ENCODE measurements at places on chromosomes 2 and 18.

- DNase-seq: no peak
Measured at GRCh38 chr2:184598316-184599053, at the start of gene ZNF804A. Gene ZNF804A, plus strand, starts transcription at chr2:184598529. Its CDS starts 431 bp downstream, at chr2:184598960.

GRCh38 chr2:120887741-120888231 lies 152.1 kb downstream of the GLI2 start:
- DNase-seq: no peak

DNA sequence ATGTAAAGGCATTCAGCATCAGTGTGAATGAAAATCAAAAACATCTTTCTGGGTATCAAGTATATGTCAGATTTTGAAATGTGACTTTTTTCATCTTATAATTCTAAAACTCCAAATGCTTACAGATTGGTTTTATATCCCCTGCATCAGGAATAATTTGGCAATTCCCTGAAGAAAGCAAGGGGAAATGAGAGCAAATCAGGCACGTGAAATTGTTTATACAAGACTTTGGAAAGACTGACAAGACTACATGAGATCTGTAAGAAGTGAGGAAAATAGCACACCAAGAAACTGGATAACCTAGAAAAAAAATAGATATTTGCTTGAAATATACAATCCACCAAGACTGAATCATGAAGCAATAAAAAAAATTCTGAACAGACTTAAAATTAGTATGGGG lies 13.8 kb downstream of the COL6A3 start:
- DNase-seq: no peak

- DNase-seq: no peak
Measured at GRCh38 chr2:3386448-3386958, 7.0 kb downstream of the TRAPPC12 start.

GRCh38 chr2:85534881-85535280 lies 4.1 kb upstream of the MAT2A start:
- no peak for DNase-seq

- DNase-seq: no peak
Measured at GRCh38 chr2:45699032-45699658, 47.7 kb downstream of the PRKCE start.

GRCh38 chr2:239870863-239871262 lies 154.3 kb downstream of the NDUFA10 start:
- DNase-seq: no peak

DNA sequence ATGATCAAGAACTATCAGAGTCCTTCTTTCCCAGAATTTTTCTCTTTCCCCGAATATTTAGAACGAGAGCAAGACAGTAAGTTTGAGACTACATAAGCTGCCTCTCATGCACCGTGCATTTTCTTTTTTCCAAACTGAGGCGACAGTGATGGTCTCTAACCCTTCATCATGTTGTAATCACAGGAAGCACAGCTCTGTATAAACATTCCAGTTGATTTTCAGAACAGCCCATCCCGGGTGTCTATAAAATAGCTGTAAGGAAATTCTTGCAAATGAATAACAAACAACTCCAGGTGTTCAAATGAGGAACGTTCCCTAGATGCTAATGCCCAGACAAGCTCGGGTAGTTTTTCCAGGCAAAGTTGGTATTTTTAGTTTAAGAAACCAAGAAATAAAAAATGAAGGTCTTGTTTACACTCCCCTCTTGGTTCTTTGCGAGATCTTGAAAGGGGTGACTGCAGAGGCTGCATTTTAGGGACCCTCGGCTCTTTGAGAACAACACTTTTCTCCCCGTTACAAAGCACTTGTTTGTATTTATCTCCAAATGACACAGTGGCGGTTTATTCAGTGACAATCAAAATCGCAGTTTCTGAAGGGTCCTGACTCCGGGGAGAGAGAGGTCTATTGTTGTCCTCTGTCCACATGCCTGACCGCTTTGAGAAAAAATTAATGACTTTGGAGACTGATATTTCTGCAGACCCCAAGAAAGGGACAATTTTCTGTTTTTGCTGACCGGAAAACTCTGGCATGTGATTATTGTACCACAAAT lies 101.1 kb upstream of the NCK2 start:
- DNase-seq: no peak

DNA sequence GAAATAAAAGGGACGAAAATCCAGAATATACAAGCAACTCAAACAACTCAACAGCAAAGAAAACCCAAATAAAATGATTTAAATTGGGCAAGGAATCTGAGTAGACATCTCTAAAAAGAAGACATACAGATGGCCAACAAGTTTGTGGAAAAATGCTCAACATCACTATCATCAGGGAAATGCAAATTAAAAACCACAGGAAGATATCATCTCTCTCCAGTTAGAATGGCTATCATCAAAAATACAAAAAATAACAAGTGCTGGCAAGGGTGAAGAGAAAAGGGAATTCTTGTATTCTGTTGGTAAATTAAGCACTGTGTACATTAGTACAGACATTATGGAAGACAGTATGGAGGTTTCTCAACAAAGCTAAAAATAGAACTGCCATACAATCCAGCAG lies 80.0 kb downstream of the RAB31 start:
- no peak for DNase-seq

DNA sequence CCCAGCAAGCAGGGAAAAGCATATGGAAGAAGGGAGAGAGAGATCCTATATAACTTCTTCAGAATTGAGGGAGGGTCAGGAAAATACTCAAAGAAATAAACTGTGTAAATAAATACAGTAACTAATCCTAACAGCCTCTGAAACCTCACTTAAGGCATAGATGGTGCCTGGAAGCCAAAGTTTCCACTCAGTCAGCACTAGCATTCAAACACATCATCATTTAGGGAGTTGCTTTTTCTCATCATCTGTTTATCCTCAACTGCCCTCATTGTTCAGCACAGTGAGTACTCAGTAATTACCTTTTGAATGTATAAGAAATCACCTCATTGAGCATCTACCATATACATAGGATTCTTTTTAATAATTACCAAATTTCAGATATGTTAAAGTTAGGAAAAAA lies 262.9 kb downstream of the C1D start:
- DNase-seq: no peak

GRCh38 chr18:35728676-35729075 lies 147.1 kb downstream of the GALNT1 start:
- DNase-seq: no peak

- no peak for DNase-seq
Measured at GRCh38 chr2:4151521-4151920, 448.1 kb downstream of the DCDC2C start.

DNA sequence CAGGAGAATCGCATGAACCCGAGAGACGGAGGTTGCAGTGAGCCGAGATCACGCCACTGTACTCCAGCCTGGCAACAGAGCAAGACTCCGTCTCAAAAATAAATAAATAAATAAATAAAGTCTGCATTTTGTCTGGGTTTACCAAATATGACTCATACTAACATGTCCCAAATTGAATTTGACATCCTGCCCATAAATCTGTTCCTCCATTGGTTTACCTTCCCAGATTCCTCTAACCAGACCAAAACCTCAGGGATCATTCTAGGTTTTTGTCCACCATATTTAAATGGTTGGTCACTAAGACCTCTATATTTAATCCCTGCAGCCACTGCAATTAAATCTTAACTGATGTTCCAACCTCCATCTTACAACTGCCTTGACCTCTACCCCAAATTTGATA lies 150.9 kb downstream of the ATAD2B start:
- DNase-seq: no peak

- no peak for DNase-seq
Measured at GRCh38 chr2:84338069-84338468, 121.0 kb downstream of the SUCLG1 start.

GRCh38 chr2:101675512-101675911 lies 22.0 kb upstream of the MAP4K4 start:
- DNase-seq: no peak

- DNase-seq: no peak
Measured at GRCh38 chr2:64990876-64991275, 1.7 kb downstream of the SLC1A4 start.

GRCh38 chr18:31197676-31198075 lies 35.0 kb upstream of the DSC1 start:
- no peak for DNase-seq

- DNase-seq: no peak
Measured at GRCh38 chr2:6845903-6846302, 19.8 kb downstream of the CMPK2 start.

DNA sequence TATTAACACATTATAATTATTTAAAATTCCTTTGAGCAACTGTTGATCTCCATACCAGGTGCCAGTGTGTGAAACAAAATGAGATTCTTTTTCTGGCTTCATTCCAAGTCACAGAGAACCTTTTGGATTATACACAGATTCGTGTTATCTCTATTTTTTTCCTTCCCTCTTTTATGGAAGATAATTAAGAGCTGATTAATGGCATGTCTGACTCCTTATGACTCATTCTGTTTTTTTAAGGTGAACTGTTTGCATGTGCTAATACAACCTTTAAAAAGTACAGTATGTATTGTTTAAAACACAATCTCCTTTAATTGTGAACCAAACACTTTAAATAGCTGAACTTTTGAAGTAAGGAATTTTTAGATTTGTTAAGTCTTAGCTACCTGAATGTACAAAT lies 39.3 kb downstream of the PELI1 start:
- no peak for DNase-seq

DNA sequence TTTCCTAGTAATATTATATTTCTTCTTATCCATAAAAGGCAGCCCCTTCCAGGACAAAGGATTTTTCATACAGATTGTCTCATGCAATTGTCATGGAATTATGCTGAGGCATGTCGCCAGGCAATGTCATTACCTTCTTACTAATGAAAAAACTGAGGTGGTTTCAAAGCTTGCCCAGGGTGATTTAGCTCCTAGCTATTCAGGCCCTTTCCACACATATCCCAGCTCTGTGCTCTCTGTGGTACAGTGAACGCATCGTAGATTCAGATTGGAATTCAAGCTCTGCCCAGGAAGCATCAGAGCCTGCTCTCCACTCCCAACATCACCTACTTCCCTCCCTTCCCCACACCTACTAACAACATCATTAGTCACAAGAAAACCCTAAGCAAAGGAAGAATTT lies 60.1 kb downstream of the ATP8B1 start:
- DNase-seq: no peak

DNA sequence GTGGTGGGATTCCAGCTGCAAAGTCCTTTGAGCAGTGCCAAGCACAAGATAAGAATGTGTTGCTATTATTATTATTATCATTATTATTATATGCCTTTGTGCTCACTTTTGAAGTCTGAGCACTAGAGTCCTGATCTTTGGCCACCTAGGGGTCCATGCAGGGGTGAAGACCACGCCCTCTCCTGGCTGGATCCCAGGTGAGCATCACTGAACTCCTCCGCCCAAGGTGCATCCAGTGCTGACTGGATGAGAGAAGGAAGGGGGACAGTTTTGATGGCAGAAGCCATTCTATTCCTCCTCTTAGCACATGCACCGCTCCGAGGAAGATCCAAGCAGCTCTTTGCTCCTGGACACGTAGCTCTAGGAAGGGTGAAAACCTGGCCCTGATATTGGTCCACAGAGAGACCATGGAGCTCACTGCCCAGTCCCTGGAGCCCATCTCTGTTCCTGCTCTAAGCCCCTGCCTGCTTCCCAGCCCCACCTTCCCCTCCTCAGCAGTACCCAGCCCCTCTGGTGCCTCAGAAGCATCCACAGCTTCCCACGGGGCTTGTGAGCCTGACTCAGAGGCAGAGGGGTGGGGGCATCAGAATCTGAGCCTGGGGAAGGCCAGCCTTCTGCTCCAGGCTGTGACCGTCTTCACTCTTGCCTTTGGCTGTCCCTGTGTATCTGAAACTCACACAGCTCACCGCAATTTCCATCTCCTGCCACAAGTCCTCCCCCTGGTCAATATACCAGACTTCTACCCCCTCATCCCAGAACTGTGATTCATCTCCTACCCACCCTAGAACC lies 45.4 kb downstream of the MCFD2 start:
- no peak for DNase-seq

DNA sequence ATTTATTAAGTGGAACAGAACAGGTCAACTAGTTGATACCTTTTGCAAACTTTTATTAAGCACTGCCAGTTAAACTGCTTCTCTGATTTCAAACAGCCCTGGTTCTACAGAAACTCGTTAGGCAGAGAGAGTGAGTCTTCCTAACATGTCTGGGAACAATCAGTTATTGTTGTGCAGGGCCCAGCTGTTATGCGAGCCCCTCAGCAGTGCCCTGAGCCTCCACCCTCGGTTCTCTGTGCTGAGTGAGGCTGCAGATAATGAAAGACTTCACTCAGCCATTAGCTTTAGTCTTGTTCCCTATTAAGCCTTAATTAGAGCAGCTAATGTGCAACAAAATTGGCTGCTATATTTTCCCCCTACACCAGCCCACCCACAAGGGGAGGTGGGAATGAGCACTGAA lies 39.6 kb downstream of the KCTD18 start:
- no peak for DNase-seq

- no peak for DNase-seq
Measured at GRCh38 chr18:5824370-5824984, 70.8 kb downstream of the TMEM200C start.

DNA sequence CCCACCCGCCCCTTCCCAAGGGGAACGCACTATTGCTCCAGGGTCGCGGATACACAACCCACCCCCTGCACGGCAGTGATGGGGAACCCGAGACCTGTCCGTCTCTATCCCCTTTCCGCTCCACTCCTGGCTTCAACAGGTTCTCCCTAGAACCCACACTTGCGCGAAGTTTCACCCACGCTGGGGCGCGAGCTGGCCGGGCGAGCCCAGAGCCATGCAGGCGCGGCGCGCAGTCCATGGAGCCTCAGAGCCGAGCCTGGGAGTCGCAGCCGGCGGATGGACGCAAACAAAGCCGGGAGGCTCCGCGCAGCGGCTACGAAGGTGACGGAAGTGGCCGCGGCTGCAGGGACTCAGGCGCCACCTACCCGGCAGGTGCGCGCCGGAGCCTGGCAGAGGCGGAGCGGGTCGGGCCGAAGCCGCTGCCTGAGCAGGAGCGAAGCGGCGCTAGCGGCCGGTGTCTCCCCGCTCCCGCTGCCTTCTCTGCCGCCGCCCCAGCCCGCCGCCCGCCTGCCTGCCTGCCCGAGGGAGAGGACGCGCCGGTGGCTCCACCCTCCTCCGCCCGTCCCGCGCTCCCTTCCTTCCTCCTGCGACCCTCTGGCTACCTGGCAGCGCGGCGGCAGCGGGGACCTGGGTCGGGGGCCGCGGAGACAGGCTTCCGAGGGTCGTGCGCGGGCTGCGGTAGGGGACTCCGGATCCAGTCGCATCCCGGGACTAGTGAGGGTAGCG lies 14.0 kb downstream of the ALPG start:
- no peak for DNase-seq

DNA sequence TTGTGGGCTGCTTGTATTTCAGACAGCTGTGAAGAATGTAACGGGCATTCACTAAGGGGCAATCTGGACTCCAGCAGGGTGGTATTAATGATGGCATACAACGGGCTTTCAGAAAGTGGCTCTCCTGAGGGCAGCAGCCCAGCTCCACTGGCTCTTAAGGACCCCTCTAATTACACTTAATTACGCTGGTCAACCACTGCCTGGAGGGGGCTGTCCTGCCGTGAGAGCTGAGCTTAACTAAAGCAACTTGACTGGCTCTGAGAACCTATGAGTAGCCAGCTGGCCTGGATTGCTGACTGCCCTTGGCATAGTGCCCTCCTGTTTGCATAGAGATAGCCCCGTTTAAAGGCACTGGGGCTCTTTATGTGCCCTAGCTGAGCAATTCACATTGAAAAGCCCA lies 3.8 kb downstream of the LIPG start:
- DNase-seq: no peak

Data from activated CD4-positive, alpha-beta T cell treated with anti-CD3 and anti-CD28 coated beads, Interleukin-2, amount 50 U/mL, for 1 hour (primary cell).